ENCODE measurements at places on chromosomes 6 and 20.

DNA sequence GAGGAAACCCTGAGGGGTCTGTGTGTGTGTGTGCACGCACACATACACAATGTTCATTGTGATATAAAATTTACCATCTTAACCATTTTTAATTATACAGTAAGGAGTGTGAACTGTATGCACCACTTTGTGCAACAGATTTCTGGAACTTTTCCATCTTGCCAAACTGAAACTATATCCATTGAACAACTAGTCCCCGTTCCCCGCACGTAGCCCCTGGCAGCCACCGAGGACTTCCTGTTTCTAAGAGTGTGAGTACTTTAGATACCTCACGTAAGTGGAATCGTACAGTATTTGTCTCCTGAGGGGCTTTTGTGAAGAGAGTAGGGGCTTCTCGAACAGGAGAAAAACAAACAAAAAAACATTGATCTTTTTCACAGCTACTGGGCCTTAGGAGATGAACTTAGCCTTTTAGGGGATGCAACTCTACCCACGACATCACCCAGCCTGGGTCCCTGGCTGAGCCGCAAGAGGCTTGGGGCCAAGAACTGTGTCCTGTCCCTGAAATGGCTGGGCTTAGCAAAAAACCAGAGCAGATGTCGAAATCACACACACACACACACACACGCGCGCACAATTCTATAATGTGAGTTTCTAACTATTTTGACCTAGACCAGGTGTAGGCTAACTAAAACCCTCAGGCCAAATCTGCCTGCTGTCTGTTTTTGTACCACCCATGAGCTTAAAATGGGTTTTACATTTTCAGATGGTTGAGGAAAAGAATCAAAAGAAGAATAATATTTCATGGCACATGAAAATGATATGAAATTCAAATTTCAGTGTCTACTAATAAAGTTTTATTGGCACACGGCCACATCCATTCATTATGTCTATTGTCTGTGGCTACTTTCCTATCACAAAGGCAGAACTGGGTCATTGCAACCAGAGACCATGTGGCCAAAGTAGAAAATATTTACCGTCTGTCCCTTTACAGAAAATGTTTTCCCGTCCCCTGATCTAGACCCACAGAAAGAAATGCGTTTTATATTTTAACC is 144.2 kb downstream of the EYA2 start:
- DNase-seq, result no peak

DNA sequence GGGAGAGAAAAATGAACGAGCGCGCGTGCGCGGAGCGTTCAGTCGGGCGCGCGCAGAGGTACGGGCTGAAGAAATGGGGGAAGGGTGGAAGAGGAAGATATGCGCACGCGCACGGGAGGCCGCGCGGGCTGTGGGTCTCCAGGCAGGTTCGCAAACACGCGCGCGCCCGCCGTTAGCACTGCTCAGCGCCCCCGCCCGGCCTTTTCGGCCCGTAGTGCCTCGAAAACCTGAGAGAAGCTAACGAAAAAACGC is 393 bp downstream of the BCLAF1 start:
- DNase-seq, result peak; percentile 94

GRCh38 chr6:111846066-111846465 is 27.2 kb downstream of the FYN start:
- no peak for DNase-seq

DNA sequence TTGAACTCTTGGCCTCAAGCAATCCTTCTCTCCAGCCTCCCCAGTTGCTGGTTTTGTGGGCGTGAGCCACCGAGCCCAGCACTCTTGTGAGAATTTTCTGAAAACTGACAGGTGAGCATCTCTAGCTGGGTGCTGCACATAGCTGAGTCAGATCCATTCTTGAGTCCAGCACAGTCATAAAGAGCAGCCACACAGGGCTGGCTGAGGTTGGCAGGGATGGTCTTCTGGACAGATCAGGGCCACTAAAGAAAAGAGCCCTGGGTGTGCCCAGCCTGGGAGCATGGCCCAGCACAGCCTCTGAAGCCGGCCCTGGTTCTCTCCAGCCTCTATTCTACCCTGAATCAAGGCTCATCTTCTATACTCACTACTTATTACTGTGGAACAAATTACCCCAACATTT is 11.5 kb downstream of the DLGAP4 start:
- no peak for DNase-seq

GRCh38 chr20:13756551-13756950 is 28.2 kb downstream of the ESF1 start:
- DNase-seq, result no peak

- DNase-seq, result no peak
Measured at GRCh38 chr6:168071620-168072019, 7.4 kb downstream of the FRMD1 start.

GRCh38 chr20:57244627-57245214 is 21.7 kb downstream of the BMP7 start:
- no peak for DNase-seq

GRCh38 chr6:156597095-156597494 is 180.1 kb upstream of the ARID1B start:
- no peak for DNase-seq

DNA sequence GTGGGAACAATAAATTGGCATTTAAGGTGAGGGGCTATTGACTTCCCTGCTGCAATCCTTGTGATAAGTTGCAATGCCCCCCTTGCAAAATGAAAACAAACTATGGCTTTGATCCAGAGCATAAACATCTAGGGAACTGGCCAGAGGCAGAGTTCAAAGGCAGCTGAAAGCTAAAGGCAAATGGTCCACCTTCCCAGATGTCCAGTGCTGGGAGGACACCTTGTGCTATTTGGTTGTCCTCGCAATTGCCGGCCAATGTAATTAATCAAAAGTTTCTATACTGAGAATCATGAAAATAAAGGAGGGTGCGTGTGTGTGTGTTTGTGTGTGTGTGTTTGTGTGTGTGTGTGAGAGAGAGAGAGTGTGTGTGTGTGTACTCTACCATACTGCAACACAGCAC is 337.4 kb downstream of the CBLN4 start:
- DNase-seq, result no peak

DNA sequence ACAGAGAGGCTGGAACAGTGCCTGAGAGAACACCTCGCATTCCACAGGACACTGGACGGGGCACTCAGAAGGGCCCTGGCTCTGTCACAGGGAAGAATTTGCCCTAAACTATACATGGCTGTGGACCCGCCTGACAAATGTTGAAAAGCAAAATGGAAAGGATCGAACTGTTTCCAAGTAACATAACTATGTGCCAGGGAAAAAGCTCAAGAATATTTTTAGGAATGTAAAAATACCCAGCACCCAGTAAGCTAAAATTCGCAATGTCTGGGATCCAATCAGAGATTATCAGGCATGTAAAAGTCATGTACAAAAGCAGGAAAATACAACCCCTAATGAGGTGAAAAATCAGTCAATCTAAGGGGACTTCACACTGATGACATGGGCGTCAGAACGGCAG is 215.9 kb downstream of the TTLL2 start:
- no peak for DNase-seq

DNA sequence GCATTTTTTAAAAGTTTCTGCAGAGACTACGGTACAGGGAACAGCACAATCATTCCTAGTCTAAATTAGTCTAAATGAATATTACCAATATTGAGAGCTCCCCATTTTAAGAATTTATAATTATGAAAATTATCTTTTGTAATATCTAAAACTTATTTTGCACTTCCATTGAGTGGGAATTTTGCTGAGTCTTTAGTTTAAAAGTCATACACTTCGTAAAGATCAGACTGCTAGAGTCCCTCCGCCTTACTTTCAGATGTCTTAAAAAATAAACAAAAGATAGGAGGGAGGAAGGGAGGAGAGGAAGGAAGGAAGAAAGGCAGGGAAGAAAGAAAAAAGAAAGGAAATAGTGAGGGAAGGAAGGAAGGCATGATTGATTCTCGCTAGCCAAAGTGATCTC is 278.2 kb upstream of the PRDM1 start:
- DNase-seq, result no peak

DNA sequence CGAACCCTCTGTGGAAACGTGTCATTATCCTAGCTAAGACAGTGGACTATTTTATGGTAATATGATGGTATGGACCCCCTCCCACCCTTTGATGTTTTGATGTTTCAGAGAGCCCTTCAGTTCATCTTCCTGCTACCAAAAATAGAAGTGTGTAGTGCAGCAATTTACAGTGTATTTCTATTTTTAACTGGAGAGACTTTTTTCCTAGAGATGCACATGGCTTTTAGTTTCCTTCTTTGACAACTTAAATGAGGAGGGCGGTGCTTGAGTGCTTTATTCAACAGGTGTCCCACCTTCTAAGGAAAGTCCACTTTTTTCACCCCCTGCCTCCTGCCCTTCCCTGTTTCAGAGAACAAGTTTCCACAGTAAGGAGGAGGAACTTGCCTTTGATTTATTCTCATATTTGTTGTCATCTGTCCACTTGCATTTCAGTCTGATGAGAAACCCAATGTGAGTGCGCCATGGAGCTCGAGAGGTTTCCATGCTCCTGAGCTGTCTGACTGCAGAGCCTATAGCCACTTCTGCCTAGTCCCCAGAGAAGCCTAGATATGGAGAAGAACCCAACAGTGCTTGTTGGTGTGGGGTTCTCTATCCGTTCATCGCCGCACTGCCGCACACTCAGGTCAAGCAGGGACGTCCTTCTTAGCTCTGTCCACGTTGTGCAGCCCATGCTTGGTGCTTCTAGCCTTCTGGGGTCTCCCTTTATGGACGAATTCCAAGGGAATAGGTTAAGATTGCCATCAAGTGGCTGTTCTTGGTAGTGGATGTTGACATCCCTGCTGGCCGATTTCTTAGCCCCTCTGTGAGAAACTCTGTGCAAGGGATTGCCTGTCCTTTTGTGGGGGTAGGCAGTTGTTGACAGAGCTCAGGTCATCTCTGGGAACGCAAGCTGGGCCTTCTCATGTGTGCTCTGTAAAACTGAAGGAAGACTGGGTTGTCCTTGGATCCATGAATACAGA is 144.2 kb downstream of the JARID2 start:
- DNase-seq, result no peak

- no peak for DNase-seq
Measured at GRCh38 chr6:24844903-24845302, 46.2 kb upstream of the ARMH2 start.

- DNase-seq, result no peak
Measured at GRCh38 chr20:56431471-56431870, 19.4 kb downstream of the CASS4 start.

GRCh38 chr6:88089708-88090107 is 42.1 kb downstream of the SPACA1 start:
- no peak for DNase-seq

DNA sequence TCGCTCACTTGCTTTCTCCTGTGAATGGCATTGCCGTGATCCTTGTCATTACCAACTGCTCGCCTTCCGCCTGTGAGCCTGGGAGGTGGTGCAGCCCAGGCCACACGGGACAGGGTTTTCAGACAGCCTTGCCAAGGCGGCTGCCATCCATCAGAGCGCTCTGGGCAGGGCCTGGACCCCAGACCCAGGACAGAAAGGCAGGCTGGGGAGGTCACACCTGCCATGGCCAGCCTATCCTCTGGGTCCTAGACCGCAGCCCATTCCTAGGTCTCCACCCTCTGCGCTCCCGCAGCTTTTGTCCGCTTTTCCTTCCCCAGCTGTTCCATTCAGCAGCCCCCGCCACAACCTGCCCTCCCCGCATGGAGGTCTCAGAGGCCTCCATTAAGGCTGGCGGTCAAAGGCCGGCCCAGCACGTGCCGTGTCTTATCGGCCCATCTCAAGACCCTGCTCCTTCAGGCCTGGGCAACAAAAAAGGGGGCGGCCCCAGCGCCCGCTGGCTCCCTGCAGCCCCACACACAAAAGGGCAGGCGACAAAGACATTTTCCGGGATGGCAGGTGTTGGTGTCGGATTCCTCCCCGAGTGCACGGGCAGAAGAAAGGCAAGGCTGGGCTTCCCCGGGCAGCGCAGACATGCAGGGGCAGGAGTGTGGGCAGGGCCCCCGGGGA is 28.1 kb downstream of the INSM1 start:
- no peak for DNase-seq

DNA sequence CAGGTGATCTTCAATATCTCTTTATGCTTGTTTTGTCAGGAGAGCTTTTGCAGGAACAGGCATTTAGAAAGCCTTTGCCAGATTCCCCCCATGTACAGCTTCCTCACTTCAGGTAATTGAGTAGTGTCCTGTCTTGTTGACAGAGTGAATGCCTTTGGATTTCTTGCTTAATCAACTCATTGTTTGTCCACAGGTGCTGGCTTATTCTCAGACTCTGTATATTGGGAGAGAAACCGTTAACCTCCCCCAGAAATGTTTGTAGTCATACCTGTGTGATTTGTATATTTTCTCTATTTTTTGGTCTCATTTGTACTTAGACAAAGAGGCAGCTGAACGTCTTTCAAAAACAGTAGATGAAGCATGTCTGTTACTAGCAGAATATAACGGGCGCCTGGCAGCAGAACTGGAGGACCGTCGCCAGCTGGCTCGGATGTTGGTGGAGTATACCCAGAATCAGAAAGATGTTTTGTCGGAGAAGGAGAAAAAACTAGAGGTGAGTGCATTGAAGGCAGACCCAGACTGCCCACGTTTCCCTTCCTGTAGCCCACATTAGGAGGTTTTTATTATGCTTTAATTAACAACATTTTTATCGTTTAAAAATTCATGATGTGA is 32.3 kb downstream of the RPRD1B start:
- no peak for DNase-seq

DNA sequence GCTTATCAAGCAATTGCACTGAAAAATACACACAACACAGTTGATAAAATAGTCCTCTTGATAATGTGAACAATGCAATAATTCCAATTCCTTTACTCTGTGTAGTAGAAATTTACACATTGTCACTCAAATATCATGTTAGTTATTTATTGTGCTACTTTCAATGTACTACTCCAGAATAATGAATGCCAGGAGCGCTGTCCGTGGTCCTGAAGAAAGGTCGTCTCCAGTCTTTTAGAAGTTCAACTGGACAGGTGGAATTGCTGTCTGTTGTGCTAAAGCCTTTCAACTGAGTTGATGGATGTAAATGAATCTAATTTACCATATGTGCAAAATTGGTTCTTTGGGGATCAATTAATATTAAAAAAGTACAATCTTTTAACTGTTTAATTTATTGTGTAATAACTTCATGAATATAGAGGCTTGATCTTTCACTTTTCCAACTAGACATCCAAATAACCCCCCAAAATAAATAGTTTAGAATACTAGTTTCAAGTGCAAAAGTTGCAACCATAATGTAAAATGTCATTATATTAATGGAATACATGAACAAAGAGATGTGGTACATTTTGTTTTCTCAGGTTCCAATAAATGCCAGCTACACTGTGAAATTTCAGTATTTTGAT is 3.2 kb downstream of the GRIK2 start:
- peak; percentile 19 for DNase-seq

DNA sequence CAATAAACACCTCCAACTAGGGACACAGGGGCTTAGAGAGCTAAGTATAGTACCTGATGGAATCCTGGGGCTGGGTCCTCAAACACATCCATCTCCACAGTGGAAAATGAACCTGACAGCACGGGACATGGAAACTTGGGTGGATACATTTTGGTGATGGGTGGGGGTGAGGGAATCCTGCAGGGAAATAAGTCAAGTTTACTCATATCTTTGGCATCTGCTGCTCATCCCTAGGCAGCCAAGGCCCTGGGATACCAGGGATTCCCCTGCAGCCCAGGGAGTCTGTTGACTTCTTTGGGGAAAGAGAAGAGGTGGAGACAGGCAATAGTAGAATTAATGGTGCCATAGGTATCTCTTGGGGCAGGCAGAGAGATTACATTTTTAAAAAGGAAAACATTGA is 6.6 kb downstream of the APOBEC2 start:
- DNase-seq, result no peak
